ENCODE measurements at places on chromosomes 13 and 19.

GRCh38 chr19:27776020-27776419 is 1436.9 kb downstream of the UQCRFS1 start:
- DNase-seq: no peak

DNA sequence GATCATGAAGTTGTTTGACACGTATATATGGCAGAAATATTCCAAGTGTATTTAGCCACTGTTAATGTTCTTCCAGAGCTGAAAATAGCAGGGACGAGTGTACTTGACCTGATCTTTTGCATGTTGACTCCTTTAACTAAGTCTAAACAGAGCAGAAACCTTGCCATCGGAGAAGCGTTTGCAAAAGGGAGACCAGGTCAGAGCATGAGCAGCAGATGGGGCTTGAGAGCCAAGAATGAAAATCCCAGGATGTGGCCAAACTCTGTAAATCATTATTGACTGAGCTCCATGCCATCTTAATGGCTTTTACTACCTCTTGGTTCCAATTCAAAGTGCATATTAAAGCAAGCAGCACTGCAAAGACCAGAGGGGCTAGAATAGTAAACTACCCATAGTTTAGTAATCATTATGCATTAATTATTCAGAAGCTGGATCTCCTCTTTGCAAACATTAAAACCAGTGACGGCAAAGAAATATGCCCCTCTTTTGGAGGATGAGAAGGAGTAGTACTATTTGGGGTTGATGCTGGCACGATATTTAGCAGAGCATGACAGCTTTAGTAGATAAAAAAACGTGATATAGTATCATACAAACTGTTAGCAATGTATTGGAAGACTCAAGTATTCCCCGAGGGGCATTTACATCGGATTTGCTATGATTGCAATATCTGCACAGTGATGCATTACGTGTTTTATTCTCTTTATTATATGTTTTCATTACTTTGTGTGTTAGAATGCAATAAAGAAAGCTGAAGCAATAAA is 55.7 kb downstream of the FAM216B start:
- no peak for DNase-seq

- no peak for DNase-seq
Measured at GRCh38 chr13:27186295-27186694, 14.7 kb upstream of the USP12 start.

- DNase-seq: no peak
Measured at GRCh38 chr19:45403272-45403671, 1.6 kb downstream of the PPP1R13L start.

- no peak for DNase-seq
Measured at GRCh38 chr13:20938302-20938701, 35.8 kb upstream of the XPO4 start.
